ENCODE measurements at places on chromosomes 5 and 9. TPM values are rescaled to one million over a fixed set of nuclear protein-coding genes. Genes with fewer than 3 reads are reported as not detected.

The HINT1 gene
- 174 TPM for total RNA-seq

The CTSV gene
- 1.5 TPM for total RNA-seq

The SHLD3 gene
- 3.6 TPM for total RNA-seq

The SSBP2 gene
- total RNA-seq: 41.7 TPM

The MARCHF3 gene
- total RNA-seq: 6.8 TPM

The SLC46A2 gene
- not detected for total RNA-seq

All from smooth muscle cell of trachea (primary cell).